ENCODE measurements at places on chromosomes 12 and 14.

GRCh38 chr12:99261256-99261655 is 386.3 kb upstream of the GARIN6 start:
- DNase-seq = no peak

DNA sequence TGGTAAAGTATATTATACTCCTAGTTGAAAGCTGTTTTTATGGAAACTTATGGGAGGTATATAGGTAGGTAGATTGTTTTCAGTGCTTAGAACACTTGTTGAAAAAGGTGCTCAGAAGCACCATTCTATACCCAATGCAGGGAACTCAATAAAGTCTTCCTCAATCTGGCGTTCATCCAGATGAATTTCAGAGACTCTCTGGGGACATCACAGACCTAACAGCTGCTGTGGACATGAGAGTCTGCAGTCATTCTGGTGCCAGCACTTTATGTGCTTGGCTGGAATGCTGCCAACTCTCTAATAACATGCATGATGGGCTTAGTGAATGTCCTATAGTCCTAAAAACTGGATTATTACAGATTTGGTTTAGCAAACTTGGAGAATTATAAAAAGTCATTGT is 115.9 kb downstream of the NTN4 start:
- no peak for DNase-seq

DNA sequence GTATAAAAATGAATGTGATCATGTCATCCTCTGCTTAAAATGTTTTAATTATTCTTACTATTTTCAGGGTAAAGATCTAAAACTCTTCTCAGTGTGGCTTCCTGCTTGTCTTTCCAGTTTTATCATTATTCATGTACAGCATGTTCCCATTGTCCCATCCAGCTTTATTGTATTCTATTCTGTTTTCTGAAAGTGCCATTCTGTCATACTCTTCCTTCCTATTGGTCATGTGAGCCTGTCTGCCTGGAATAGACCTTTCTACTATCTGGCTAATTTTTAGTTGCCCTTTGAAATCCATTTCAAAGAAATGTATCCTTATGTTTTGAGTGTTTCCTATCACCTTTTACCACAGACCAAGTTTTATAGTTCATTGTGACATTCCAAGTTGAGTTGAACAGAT is 34.9 kb downstream of the PALS1 start:
- no peak for DNase-seq

GRCh38 chr12:49330032-49330619 is 6.9 kb downstream of the C1QL4 start:
- no peak for DNase-seq

- no peak for DNase-seq
These were observed 1.5 kb upstream of the HRK start for GRCh38 chr12:116882742-116883141.

- no peak for DNase-seq
These were observed 51.3 kb upstream of the RERGL start for GRCh38 chr12:18141048-18141982.

DNA sequence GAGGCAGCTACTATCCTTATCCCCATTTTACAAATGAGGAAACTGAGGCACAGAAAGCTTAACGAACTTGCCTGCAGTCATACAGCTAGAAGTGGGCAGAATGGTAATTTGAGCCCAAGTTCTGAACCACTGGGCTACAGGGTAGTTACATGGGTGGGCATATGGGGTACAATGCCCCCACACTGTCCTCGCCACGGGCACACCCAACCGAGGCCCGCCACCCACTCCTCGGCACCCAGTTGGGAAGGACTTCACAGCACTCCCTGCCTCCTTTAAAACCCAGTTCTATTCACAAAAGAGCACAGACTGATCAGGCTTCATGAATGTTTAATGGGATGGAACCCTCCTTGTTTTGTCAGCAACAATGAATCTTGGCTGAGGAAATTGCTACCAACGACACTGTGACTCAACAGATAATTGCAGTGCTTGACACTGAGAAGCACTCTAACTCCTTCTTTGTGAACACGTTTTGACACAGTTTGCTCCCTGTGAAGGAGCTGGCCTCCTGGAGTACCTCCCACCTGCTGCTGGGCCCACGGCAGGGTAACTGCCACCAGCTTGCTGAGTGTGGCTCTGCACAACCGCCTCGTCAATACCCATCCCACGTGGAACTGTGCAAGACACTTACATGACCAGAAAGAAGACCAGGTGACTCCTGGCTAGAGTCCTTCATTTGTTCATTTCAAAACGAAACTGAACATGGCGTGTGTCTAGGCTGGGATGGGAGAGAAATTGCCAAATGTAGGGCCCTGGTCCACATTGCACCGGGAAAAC is 63.5 kb downstream of the CLMN start:
- no peak for DNase-seq

DNA sequence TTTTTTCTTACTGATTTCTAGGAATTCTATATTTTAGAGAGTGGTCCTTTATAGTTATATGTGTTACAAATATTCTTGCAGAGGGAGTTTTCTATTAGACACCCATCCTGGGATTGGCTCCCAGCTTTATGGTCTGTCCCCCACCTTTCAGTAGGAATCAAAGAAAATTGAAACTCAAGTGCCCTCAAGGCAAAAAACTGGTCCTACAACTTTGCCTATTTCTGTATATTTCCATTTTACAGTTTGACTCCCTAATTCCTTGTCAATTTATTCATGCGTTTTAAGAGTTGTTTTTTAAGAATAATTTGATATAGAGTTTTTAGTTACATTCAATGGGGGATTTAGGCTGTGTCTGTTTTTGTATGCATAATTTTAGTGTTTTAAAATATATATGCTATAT is 208.9 kb downstream of the SYNE2 start:
- DNase-seq = no peak

DNA sequence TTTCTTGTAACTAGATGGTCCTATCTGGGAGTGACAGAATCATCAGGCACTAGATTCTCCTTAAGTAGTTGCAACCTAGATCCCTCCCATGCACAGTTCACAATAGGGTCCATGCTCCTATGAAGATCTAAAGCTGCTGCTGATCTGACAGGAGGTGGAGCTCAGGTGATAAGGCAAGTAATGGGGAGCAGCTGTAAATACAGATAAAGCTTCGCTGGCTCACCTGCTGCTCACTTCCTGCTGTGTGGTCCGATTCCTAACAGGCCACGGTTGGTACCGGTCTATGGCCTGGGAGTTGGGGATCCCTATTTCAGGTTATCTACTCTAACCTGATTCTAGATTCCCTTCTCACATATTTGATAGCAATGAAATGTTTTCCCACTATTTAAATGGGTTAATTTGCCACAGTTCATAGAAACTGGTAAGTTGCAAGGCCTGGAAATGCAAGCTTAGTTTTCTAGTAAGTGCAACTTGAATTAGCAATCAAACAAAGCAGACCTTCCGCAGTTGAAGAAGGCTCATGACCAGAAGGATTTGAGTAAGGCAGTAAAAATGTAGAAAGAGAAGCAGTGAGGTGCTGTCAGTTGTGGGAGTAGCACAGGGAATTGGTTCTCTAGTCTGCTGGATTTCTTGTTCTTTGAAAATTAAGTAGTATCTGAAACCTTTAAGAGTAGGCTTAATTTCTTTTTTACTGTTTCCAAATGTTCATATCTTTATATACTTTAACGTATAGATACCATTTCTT is 332.3 kb downstream of the EGLN3 start:
- no peak for DNase-seq

DNA sequence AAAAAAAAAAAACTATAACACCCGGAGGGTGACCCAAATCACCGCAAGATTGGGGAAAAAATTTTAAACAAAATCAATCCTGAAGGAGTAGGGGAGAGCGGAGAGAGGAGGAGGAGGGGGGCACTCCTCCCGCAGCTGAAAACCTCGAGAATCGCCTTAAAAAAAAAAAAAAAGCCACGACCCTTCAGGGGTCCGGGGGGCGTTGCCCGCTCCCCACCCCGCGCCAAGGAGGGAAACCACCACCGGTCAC is 254 bp downstream of the GTF2A1 start:
- no peak for DNase-seq

DNA sequence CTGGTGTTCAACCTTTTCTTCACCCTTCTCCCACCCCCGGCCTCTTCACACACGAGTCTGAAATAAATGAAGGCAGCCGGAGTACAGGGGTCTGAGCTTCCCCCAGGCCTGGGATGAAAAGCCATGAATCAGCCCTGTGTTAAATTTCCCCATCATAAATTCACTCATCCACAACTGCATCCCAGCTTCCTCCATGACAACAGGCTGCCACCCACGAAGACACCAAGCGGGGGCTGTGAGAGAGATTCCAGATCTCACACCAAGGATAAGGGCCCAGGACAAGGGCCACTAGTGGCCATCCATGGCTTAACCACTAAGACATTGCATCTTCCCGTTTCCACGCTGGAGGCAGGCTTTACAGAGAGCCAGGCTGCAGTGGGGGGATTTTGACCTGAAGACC is 93.9 kb upstream of the NCOR2 start:
- no peak for DNase-seq

DNA sequence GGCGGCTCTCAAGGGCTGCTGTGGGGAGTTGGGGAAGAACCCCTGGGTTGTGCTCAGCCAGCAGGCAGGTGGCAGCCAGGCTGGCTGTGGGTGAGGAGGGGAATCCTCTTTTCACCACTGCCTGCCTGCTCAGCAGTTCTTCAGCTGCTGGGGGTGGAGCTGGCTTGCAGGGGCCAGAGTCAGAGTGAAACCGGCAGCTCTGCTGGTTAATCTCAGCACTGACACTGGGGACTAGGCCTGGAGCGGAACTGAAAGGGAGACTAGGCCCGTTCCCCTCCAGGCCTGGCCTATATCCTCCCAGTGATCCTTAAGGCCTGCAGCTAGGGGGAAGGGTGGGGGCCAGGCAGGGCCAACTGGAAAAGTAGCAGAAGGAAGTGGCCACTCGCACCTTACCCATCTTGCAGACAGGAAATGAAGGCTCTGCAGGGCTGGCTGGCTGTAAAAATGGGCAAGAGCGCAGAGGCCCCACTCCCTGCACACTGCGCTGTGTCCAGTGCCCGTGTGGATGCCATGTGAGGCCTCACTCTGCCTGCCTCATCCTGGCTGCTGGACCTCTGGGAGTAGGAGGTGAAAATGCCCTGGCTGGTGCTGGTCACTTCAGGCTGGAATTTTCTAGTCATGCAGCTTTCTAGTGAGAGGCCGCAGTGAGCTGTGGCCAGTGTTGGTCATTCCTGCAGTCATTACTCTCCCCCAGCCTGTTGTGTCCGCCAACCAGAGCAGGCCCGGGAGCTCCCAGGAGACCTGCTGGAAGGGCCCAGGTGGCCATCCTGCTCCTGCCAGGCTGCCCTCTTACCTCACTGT is 39.4 kb downstream of the SH2B3 start:
- peak; percentile 71 for DNase-seq

GRCh38 chr12:103012884-103013283 is 55.4 kb downstream of the ASCL1 start:
- no peak for DNase-seq

GRCh38 chr14:83271663-83272062 is 1738.0 kb upstream of the SEL1L start:
- DNase-seq = no peak

DNA sequence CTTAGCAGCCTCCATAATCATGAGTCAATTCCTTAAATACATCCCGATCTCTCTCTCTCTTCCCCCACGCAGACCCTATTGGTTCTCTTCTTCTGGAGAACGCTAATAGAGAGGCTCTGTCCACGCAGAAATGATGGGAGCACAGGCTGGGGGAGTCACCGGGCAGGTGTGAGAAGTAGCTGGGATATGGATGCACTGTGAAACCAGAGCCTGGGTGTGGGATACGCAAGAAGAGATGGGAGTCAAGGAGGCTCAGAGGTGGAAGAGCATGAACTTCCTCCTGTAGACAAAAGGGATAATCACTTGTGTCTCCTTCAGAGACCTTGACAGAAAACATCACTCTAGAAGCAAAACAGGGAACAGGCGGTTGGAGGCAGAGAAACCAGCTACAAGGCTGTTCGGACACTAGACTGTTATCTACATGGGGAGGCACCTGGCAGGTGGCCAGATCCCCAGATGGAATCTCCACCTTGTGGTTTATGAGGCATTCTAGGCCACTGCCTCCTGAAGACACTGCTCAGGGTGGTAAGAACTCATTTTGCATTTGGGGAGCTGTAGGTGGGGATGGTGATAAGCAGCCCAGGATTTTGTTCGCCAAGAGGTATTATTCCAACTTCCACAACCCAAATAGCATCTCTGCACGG is 7.2 kb upstream of the SELPLG start:
- DNase-seq = no peak

DNA sequence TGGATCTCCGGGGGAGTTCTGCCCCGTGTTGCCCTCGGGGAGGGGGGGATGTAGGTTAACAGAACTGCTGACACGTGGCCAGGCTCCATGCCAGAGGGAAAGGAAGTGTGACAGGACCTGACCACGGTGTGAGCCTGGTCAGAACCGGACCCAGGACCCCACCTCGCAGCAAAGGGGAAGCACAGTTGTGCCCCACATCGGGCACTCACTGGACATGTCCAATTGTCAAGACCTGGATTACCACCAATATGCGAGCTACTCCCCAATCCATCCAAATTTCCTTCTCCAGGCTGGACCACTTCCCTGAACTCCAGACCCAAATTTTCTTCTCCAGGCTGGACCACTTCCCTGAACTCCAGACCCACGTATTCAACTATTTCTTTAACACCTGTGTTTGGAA is 78.8 kb upstream of the PIWIL1 start:
- DNase-seq = no peak

GRCh38 chr14:63542231-63542999 is 762 bp downstream of the PPP2R5E start:
- DNase-seq = no peak

GRCh38 chr12:107759410-107759809 is 1.5 kb downstream of the PRDM4 start:
- peak; percentile 29 for DNase-seq

DNA sequence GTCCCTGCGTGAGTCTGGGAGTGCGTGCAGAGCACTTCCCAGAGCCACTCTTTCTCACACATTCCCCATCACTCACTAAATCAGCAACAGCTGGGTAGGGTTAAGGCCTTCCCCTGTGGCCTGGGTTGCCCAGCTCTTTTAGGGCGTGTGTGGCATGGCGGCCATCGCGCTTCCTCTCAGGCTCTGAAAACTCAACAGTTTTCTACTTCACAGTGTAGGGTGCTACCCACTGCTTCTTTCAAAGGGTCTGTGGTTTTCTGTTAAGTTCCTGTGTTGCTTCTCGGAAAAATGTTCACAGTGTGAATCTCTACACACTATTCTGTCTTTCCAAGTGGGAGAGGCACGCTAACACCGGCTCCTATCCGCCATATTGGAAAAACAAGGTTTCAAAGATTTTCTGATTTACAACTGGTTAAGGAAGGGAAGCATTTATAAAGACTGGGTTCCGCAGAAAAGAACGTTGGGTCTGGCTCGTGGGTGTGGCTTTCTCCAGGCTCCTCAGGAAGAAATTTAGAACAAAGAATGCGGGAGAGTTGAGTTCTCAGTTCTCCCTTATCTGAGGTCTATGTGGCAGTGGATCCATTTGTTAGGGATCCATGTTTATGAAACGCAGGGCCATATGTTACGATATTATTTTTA is 34.9 kb upstream of the AEBP2 start:
- no peak for DNase-seq

DNA sequence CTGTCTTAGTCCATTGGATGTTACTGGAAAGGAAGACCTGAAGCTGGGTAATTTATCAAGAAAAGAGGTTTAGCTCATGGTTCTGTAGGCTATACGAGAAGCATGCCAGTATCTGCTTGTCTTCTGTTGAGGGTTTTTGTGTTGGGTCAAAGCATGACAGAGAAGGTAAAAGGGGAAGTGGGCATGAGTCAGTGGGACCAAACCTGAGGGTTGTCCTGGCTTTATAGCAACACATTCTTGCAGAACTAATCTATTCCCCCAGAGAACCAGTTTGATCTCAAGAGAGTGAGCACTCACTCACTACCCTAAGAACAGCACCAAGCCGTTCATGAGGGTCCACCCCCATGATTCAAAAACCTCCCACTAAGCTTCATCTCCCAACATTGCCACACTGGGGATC is 19.0 kb upstream of the KRAS start:
- DNase-seq = no peak
